Putamen (tissue), 1 donor: ENCODE measurements at places on chromosomes 12 and 14.

DNA sequence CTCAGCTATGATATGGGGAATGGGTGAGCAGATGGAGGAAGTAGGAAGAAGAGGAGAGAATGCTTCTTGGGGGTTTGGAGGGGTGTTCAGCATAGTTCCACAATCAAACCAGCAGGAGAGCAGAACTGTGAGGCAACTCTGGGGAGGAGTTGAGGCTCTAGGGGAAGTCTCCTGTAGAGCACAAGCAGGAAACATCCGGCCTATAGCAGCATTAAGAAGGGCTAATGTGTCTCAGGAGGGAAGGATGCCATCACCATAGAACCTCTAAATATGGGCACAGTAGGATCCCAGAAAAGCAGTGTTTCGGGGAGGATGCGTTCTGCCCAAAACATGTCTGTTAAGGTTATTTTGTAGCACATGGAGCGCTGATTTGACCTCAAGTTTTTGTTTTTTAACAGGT is 8.4 kb upstream of the SALL2 start:
- no peak for DNase-seq

- DNase-seq = no peak
Measured at GRCh38 chr12:124704619-124705018, 137.2 kb upstream of the NCOR2 start.

- DNase-seq = no peak
Measured at GRCh38 chr12:10409392-10409791, at the start of gene KLRC4. TSS of gene KLRC4 (minus strand) at chr12:10409757. CDS start at chr12:10409575, 182 bp downstream.

- DNase-seq = no peak
Measured at GRCh38 chr12:119432949-119433348, 98.4 kb downstream of the CCDC60 start.

- no peak for DNase-seq
Measured at GRCh38 chr12:1797011-1797901, 23.1 kb upstream of the LRTM2 start.

DNA sequence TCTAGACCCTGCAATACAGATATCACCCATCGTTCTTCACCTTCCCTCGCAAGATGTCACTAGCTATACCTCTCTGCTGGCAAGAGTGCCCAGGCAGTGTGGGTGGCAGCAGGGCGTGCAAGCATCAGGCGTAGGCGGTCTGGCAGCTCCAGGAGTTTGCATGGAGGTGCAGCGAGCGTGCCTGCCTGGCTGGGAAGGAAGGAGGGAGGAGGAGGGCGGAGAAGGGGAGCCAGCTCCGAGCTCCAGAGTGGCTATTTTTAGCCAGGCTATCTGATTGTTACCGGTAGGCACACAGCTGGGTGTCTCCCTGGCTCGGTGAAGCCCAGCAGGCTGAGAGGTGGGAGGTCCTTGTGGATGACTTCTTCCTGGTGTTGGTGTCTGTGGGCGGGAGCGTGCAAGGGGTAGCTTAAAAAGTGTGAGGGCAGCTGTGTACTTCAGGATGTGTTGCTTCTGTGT is 6.2 kb downstream of the FOXJ2 start:
- DNase-seq = peak; percentile 78
